ENCODE measurements at places on chromosomes 1 and 21.

- DNase-seq, result no peak
Observed at GRCh38 chr1:183029591-183030000, 6.4 kb downstream of the LAMC1 start.

DNA sequence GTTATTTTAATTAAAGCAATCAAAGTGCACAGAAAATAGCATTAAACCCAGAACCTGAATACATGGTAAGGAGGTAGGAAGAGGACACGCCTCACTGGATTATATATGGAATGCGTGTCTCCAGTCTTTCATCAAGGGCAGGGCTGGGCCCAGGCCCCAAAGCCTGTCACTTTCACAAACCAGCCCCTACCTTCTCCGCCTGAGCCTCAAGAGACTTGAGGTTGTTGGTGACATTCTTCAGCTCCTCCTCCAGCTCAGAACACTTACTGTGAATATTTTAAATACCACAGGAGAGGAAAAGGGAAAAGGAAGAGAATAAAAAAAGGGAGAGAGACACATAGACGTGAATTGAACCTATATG is 16.3 kb upstream of the NUP210L start:
- DNase-seq, result no peak

DNA sequence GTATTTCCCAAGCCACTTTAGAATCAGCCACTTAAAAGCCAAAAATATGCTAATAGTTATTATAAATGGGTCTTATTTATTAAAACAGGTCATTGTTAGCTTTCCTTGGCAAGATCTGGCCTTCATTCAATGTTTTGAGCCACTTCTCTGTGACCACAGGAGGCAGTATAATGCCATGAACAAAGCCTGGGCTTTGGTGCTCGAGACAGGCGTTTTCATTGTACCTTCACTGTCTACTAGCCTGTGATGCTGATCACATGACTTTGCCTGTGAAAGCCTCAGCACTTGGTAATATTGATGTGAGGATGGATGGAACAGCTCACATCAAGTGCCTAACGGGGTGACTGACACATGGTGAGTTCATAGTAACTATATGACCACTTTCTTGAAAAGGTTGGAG is 217.0 kb downstream of the RWDD3 start:
- no peak for DNase-seq

DNA sequence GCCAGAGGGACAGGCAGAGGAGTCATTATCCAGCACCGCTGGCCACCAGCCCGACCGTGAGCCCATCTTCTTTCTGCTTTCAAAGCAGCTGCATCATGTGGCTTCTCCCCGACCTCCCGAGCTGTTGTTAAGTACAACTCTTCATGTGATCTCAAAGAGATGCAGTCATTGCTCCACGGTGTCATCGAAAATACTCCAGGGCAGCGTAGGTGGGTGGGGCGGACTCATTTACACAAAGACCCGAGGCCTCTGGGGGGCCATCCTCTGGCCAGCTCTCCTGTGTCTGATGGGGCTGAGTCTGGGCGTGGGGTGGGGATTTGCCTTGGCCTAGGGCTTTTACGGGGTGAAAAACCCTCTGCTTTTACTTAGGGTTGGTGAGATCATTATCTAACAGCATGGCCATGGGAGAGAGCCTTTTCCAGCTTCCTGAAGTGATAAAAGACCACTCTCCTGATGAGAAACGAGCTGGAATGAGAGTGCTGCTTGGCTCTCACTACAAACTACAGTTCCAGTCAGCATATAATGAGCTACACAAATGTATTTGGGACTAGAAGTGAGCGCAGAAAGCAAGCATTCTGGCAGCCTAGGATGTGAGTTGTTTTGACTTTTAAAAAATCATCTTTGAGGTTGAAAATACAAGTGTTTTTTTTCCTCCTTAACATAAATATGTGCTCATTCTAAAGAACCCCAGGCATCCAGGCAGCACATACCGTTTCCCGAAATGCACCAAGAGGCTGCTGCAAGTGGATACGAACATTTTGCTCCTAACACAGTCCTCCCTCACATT is 165.0 kb downstream of the RHOU start:
- peak; percentile 94 for DNase-seq

GRCh38 chr1:180135535-180135934 is 19.1 kb upstream of the QSOX1 start:
- DNase-seq, result no peak

- peak; percentile 81 for DNase-seq
Observed at GRCh38 chr1:115469703-115470476, 131.8 kb upstream of the NGF start.

- DNase-seq, result no peak
Observed at GRCh38 chr21:17495680-17496079, 17.2 kb upstream of the CXADR start.

GRCh38 chr1:234154320-234155251 is 218.7 kb upstream of the COA6 start:
- no peak for DNase-seq

DNA sequence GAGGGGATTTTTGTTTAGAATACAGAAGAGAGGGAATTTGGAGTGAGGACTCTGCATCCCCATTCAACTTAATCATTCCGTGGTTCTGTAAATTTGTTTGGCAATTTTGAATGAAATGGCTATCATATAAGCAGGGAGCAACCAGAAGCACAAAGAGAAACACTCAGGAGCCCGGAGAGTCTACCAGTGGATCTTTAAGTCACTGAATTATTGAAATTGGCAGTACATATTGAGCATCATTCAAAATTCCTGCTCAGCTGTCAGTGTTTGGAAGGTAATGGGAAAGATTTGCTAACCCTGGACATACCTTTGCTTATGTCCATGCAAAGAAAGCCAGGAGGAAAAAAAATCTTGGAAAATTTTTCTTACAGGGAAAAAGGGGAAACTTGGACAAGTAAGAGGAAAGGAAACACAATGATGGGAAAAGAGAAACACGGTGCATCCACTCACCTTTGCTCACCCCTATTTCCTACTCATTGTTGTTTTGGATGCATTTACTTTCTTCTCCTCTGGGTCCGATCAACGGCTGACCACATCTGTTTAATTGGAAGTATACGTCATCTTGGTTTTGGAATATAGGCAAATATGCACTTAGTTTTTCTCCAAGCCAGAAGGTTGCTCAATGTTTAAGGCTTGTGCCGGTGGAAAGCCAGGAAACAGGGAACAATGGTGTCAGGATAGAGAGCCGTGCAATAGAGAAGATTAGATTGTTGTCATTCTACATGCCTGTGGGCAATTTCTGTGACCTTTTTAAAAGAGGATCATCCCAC is 243.0 kb upstream of the LYPLAL1 start:
- no peak for DNase-seq

DNA sequence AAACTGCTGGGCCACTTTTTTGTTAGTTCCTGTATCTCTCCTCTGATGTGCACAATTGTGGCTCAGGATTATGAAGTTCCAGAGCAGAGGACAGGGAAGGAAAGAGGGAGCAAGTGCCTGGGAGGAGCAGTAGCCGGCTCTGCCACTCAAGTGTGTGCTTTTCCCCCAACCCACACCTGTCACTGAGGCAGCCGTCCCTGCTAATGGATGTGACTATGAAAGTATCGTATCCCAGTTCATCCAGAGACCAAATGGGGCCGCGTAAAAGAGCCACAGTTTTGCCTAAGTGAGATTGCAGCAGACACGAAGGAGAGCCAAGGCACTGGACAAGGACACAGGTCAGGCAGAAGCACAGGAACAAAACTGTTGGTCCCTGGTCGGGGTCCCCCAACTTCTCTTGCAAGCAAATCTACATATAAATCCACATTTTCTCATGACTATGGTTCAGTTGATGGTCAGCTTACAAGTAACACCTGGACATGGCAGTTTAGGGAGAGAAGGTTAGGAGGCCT is 204.7 kb downstream of the RHOU start:
- DNase-seq, result no peak

DNA sequence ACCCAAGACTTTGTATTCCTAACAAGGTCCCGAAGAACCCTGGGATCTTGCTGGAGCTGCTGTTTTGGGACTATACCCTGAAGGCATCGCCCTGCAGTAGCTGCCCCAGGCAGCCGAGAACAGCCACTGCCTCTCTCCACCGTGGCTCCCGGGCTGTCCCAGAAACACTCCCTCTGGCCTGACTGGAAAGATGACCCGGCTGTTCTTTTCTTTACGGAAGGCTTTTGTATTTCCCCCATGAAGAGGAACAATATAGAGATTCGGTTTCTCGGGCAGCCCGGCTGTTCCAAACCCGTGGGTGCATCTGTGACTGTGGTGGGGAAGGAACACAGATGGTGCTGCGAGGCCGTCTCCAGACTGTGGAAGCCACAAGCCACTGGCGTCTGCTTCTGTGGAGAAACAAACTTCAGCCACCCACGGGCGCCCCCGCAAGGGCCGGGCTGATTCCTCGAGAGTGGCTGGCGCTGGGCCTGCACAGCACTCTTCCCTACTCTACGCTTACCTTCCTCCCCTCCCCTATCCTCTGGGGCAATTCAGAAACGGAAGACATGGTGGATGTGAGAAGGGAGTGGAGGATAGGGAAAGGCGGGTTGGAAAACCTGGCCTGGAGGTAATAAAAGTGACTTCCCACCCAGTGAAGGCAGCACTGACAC is 33.7 kb upstream of the VASH2 start:
- peak; percentile 34 for DNase-seq

DNA sequence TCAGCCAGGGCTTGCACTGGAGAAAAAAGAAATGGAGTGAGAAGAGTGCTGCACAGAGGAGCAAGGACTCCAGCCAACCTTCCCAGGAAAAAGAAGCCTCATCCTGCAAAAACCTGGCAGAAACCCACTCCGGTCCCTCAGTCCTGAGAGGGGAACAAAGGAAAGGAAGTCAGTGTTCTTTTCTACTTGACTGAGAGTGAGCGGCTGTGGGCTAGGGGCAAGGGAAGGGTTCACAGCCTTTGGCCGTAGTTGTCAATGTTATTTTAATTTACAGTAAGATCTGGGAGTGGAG is 8.9 kb upstream of the GOLT1A start:
- no peak for DNase-seq

GRCh38 chr1:184051138-184051484 is 419 bp upstream of the TSEN15 start:
- DNase-seq, result no peak

GRCh38 chr1:234527346-234527745 is 48.4 kb upstream of the TARBP1 start:
- no peak for DNase-seq

- no peak for DNase-seq
Observed at GRCh38 chr1:7488475-7488842, 282.6 kb upstream of the VAMP3 start.

GRCh38 chr1:184861755-184862336 is 107.2 kb upstream of the EDEM3 start:
- no peak for DNase-seq

- DNase-seq, result no peak
Observed at GRCh38 chr1:1421147-1421906, at the start of gene ANKRD65. Gene ANKRD65 (minus strand): TSS chr1:1421276. CDS start chr1:1421005, 271 bp downstream.

DNA sequence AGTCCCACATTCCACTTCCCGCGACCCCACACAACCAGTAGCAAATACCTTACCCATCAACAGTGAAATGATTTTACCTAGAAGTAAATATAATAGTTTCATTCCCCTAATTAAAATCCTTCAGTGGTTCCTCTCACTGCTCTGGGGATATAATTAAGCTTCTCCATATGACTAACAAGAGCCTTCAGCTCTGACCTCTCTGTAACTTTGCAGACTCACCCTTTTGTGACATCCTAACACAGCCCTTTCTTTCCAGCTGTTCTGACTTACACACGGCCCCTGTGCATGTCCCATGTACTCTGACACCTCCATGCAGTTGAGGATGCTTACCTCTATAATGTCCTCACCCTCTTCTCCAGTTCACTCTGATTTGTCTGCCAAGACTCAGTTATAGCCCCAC is 137.3 kb upstream of the SPAG17 start:
- DNase-seq, result no peak

GRCh38 chr1:32427264-32427963 is 33.2 kb upstream of the BSDC1 start:
- no peak for DNase-seq

- DNase-seq, result no peak
Observed at GRCh38 chr1:168386949-168387586, 106.4 kb downstream of the TBX19 start.

GRCh38 chr1:30735668-30736498 is 12.5 kb upstream of the MATN1 start:
- DNase-seq, result no peak

DNA sequence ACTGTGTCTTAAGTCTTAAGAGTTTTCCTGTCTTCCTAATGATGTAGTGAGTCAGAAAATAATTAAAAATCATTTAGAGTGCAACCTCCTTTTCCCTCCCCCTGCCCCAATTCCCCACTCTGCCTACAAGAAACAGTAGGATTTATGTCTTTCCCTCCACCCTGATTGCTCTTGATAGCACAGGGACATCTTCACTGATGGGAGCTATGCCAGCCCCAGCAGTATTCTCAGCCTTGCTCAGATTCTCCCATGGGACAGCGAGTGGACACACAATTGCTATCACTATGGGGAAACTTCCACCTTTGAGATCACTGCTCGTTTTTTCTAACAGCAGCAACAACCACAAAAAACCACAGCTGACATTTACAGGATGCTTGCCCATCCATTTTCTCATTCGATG is 216.6 kb upstream of the PLXNA2 start:
- no peak for DNase-seq

- no peak for DNase-seq
Observed at GRCh38 chr1:67630438-67631045, 54.5 kb upstream of the GADD45A start.

- no peak for DNase-seq
Observed at GRCh38 chr1:24965571-24965930, 35.5 kb upstream of the RUNX3 start.

DNA sequence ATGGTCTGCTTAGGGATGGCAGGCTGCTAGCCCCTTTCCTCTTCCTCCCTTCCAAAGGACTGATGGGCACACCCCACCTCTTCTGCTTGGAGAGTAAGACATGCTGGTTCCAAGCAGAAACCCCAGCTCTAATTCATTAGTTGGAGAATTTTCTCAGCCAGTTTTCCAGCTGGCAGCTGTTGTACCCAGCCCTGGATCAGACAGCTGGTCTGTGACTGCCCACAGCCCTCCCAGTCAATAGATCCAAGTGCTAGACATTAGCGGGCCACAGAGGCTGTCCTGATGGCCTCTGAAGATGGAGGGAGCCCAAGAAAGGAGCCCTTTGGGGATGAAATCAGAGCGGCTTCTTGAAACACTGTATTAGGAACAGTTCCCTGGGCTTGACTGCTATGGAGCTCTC is 35.8 kb downstream of the ACOT11 start:
- DNase-seq, result no peak

- DNase-seq, result no peak
Observed at GRCh38 chr1:214126697-214127146, 138.9 kb downstream of the PROX1 start.

GRCh38 chr1:185646202-185646683 is 87.9 kb upstream of the HMCN1 start:
- no peak for DNase-seq

All from vagina (tissue), 2 donors.